B cell (primary cell): ENCODE measurements at places on chromosomes 5 and 9. TPM values are rescaled to one million over a fixed set of nuclear protein-coding genes. Genes with fewer than 3 reads are reported as not detected.

- DNase-seq: no peak
Measured at GRCh38 chr9:104808035-104808614, 44.2 kb downstream of the NIPSNAP3B start.

GRCh38 chr9:114369216-114370130 is 18.3 kb downstream of the AKNA start:
- no peak for DNase-seq

- no peak for DNase-seq
Measured at GRCh38 chr5:140023611-140024191, 19.4 kb downstream of the NRG2 start.

DNA sequence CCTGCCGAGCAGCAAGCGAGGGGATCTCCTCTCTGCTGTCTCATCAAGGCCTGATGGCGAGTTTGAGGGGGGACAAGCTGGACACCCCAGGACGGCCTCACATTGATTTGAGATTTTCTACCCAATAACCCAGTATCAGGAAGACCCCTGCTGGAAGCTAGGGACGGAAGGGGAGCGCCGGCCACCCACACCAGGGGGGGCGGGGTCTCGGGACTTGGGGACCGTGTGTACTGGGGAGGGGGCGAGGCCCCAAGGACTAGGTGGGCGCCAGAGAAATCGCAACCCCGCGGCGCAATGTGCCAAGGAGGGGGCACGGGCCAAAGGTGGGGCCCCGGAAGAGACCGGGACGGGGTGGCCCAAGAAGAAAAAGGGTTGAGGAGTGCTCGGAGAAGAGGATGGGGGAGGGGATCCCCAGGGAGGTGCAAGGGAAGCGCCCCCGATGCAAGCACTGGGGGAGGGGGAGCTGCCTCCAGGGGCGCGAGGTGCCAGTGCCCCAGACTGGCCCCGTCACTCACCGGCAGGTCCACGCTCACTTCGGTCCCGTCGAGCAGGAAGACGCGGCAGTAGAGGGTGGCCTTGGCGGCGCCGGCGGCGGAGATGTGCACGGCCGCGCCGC is 1.1 kb downstream of the EPB41L4B start:
- peak; percentile 43 for DNase-seq

- no peak for DNase-seq
Measured at GRCh38 chr9:69905851-69906250, 85.2 kb downstream of the CFAP95 start.

GRCh38 chr5:37722236-37723161 is 117.3 kb downstream of the GDNF start:
- no peak for DNase-seq

GRCh38 chr9:82167296-82167695 is 178.7 kb downstream of the SPATA31D1 start:
- DNase-seq: no peak

GRCh38 chr5:163261647-163262269 is 175.6 kb upstream of the CCNG1 start:
- no peak for DNase-seq

- DNase-seq: no peak
Measured at GRCh38 chr5:55679556-55679955, 32.6 kb downstream of the SLC38A9 start.

The PCDHB7 gene
- not detected in 2 replicates for total RNA-seq

The DRD1 gene
- total RNA-seq: not detected in 2 replicates

The TSLP gene
- total RNA-seq: not detected in 2 replicates

The TICAM2 gene
- total RNA-seq: 4.9 and 5.4 TPM in 2 replicates

The GOLM1 gene
- total RNA-seq: 0.46 and 0.54 TPM in 2 replicates

The SIMC1 gene
- 63.5 and 63.8 TPM in 2 replicates for total RNA-seq

The ACTBL2 gene
- not detected in 2 replicates for total RNA-seq

The STXBP1 gene
- total RNA-seq: 0.62 and 0.78 TPM in 2 replicates

The ECSCR gene
- total RNA-seq: not detected in 2 replicates

The NPDC1 gene
- 0.17 and 0.39 TPM in 2 replicates for total RNA-seq
